Regular cardiac myocyte (primary cell): ENCODE measurements at places on chromosomes 1 and 21. TPM values are rescaled to one million over a fixed set of nuclear protein-coding genes. Genes with fewer than 3 reads are reported as not detected.

The SHE gene
- 0.19 and 0.28 TPM in 2 replicates for total RNA-seq

The S100A16 gene
- total RNA-seq, result 126 and 297 TPM in 2 replicates

The CRNN gene
- total RNA-seq, result not detected in 2 replicates

The MDM4 gene
- 19.2 and 22.3 TPM in 2 replicates for total RNA-seq

The ERVH48-1 gene
- under 0.01 TPM in 1 of 2 replicates, not detected in the other for total RNA-seq

The FAM110D gene
- total RNA-seq, result under 0.01 TPM in 1 of 2 replicates, not detected in the other

The CSF3R gene
- under 0.01 TPM in 1 of 2 replicates, not detected in the other for total RNA-seq

The TCHHL1 gene
- not detected in 2 replicates for total RNA-seq

The GSTM5 gene
- 0.19 and 3.9 TPM in 2 replicates for total RNA-seq
